Stimulated activated CD8-positive, alpha-beta memory T cell treated with anti-CD3 and anti-CD28 coated beads, Interleukin-2, amount 100 ng/mL, for 48 hours (primary cell): ENCODE measurements at places on chromosomes 3 and 15.

GRCh38 chr3:134772591-134772990 lies 22.5 kb upstream of the EPHB1 start:
- DNase-seq = no peak

GRCh38 chr3:123568034-123568433 lies 16.8 kb downstream of the HACD2 start:
- DNase-seq = no peak

DNA sequence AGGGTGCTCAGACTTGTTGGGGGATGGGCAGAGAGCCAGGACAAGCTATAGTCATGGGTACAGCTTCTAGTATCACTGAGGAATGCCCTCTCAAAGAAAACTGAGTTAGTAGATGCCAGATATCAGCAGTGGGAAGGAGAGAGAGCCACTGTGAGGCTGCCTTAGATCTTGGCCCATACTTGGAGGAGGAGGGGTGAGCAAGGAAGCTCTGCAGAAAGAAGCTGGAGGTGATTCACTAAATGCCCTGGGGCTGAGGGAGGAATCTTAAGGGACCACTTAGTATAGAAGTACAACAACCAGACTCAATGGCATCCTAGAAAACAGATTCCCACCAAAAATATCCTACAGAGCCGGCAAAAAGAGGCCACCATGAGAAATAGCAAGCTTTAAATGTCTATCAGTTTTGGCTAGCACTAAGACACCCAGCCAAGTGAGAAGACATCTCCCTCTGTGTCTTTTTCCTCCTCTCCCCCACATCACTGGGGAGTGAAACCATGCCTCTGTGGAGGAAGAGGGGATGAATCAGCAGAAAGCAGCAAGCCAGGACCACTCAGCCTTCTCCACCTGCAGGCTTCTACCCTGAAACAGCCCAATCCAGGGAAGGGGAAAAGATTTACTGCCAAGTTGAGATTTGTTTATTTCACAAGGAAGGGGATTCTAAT lies 282.5 kb upstream of the STT3B start:
- DNase-seq = no peak

DNA sequence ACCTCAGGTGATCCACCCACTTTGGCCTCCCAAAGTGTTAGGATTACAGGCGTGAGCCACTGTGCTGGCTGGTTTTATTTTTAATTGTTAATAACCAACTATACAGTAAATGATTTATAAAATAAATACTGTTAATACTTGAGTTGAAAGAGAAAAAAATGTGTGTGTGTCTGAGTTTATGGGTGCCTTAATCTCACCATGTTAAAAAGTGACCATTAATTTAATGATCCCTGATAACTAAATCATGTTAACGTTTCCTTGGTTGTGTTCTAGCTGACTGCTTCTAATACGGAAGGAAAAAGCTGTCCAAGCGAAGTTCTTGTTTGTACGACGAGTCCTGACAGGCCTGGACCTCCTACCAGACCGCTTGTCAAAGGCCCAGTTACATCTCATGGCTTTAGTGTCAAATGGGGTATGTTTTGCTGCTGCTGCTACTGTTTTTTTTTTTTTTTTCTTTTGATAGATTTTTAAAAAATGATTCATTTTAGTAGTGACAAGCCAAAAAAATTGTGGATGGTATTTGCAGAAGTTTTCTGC lies 113.5 kb downstream of the GHSR start:
- DNase-seq = no peak
